ENCODE measurements at places on chromosomes 7 and 10. TPM values are rescaled to one million over a fixed set of nuclear protein-coding genes. Genes with fewer than 3 reads are reported as not detected.

The LBX1 gene
- total RNA-seq: 1.0 TPM

The STEAP1 gene
- 3.3 TPM for total RNA-seq

The CAMK2B gene
- 2.4 TPM for total RNA-seq

The FBXL13 gene
- total RNA-seq: 2.1 TPM

The AGBL3 gene
- 5.5 TPM for total RNA-seq

The ZPBP gene
- not detected for total RNA-seq

The HHEX gene
- total RNA-seq: not detected

- peaks cover 75% of the 10 kb centered on the region for H3K27me3 ChIP-seq
- peaks cover 6% of the 10 kb centered on the region for H3K4me1 ChIP-seq
- H3K36me3 ChIP-seq: peaks cover 2% of the 10 kb centered on the region
- no peak within 1 kb of the TSS for H3K27ac ChIP-seq
These were observed at the start of gene ST8SIA6 for GRCh38 chr10:17454161-17455014. TSS of gene ST8SIA6 (minus strand) at chr10:17454595. CDS start at chr10:17454255, 340 bp downstream.

- no peaks in the 10 kb centered on the region for H3K27me3 ChIP-seq
- no peak for DNase-seq
- peak overlapping the region; percentile 0 for H3K4me3 ChIP-seq
- H3K27ac ChIP-seq: peak overlapping the region; percentile 59
These were observed 82.9 kb upstream of the DDC start for GRCh38 chr7:50648076-50648475.

- no peaks in the 10 kb centered on the region for H3K36me3 ChIP-seq
- peaks cover 4% of the 10 kb centered on the region for H3K4me1 ChIP-seq
These were observed 28.0 kb upstream of the KIAA1217 start for GRCh38 chr10:24180891-24181290.

- no peak overlapping the region for H3K4me3 ChIP-seq
- H3K4me1 ChIP-seq: peaks cover 45% of the 10 kb centered on the region
- no peaks in the 10 kb centered on the region for H3K27me3 ChIP-seq
- no peak overlapping the region for H3K27ac ChIP-seq
- DNase-seq: no peak
These were observed 178.0 kb downstream of the JCAD start for GRCh38 chr10:29881336-29881771.

- DNase-seq: peak; percentile 46
- H3K4me1 ChIP-seq: peaks cover 45% of the 10 kb centered on the region
- H3K27ac ChIP-seq: no peak overlapping the region
- no peaks in the 10 kb centered on the region for H3K36me3 ChIP-seq
- peaks cover 5% of the 10 kb centered on the region for H3K27me3 ChIP-seq
These were observed 778 bp upstream of the TRIM8 start for GRCh38 chr10:102643336-102644065.

DNA sequence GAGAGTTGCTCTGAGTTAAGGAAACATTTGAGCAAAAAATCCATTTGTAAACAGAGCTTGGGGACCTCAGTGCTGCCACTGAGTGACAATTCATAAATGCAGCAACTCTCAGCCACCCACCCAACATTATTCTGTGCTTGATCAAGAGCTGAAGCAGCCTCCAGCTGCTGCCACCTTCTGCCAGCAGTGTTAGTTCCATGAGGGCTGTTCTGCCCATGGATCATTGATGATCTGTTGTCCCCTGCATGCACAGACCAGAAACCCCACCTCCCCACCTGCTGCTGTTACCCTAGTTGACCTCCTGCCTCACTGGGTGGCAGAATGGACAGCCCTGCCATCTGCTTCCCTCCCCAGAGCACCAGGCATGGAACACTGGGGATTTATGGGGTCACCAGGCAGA lies 305.4 kb downstream of the KCNMA1 start:
- no peaks in the 10 kb centered on the region for H3K4me1 ChIP-seq
- no peaks in the 10 kb centered on the region for H3K36me3 ChIP-seq
- no peak overlapping the region for H3K4me3 ChIP-seq
- H3K27ac ChIP-seq: no peak overlapping the region
- DNase-seq: no peak

GRCh38 chr7:91771921-91772815 lies 108.3 kb downstream of the MTERF1 start:
- no peak overlapping the region for H3K4me3 ChIP-seq
- no peaks in the 10 kb centered on the region for H3K36me3 ChIP-seq
- H3K27ac ChIP-seq: no peak overlapping the region
- H3K4me1 ChIP-seq: peaks cover 4% of the 10 kb centered on the region
- DNase-seq: no peak

DNA sequence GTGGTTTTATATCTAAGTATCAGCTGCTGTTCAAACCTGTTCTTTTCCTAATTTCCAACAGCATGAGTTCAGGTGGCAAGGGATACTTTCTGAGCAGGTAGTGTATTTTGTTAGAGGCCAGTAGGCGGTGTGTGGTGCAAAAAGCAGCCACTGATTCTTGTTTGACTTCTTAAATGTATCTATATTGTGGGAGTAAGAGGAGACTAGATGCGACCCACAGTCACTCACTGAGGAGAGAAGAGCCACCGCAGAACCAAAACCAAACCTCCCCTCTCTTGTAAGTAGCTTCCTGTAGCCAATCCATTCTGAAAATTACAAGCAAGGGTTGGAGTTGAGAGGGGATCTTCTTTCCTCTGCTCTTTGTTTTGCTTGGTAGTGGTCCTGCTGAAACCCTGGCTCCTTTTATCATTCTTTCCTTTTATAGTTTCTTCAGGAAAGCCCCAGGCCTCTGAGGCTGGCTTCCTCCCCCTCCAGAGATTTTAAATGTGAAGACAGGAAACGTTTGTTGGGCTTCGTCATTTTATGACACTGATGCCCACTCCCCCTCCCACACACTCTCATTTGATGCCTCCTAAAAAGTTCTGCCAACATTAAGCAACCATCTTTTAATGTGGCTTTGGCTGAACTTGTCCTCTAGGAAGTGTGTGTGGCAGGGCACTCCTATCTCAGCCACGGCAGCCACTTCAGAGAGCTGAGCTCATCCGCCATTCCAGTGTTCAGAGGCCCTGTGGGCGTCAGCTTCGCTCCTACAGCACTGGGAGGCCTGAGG lies 566.0 kb downstream of the SUGCT start:
- peaks cover 9% of the 10 kb centered on the region for H3K4me1 ChIP-seq
- no peaks in the 10 kb centered on the region for H3K27me3 ChIP-seq
- no peaks in the 10 kb centered on the region for H3K36me3 ChIP-seq
- no peak overlapping the region for H3K27ac ChIP-seq

DNA sequence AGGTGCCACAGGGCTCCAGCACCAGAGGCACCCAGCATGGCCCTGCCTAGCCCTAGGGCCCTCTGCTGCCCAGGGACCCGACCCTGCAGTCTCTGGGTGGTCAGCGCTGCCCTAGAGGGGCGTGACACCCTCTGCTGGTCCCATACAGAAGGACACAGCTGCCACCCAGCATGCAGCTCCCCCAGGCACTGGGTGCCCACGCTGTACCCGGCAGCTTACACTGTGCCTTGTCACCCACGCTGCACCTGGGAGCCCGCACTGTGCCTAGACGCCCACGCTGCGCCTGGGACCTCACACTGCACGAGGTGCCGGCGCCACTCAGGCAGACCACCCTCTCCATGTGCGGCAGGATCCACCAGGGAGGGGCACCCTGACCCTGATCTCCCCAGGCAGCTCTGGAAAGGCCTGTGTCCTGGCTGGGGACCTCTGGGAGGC lies 55.2 kb downstream of the PWWP2B start:
- no peak for DNase-seq
- peaks cover 3% of the 10 kb centered on the region for H3K27me3 ChIP-seq
- no peak overlapping the region for H3K4me3 ChIP-seq

GRCh38 chr10:72334196-72334824 lies 20.4 kb downstream of the DNAJB12 start:
- peaks cover 73% of the 10 kb centered on the region for H3K4me1 ChIP-seq
- peak; percentile 57 for DNase-seq
- H3K4me3 ChIP-seq: peak overlapping the region; percentile 78
- H3K27ac ChIP-seq: peak overlapping the region; percentile 94

DNA sequence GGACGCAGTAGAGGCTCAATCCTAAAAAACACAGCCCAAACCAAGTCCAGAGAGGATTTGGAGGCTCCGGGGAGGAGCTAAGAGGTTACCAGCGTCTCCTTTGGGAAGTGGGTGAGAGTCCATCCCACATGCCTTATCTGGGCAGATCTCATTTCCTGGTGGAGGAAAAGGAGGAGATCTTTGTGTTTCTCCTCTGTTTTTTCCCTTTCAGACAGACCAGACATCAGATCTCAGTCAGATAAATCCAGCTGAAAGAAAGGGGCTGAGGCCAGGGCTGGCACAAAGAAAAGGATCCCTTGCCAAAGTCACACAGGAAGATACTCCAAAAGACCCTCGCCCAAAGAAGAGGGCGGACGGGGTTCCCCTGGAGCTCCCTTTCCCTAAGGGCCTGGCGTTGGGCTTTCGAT lies 58.3 kb upstream of the COMTD1 start:
- no peak for DNase-seq
- H3K4me3 ChIP-seq: peak overlapping the region; percentile 86
- H3K27ac ChIP-seq: no peak overlapping the region
- H3K36me3 ChIP-seq: no peaks in the 10 kb centered on the region
- no peaks in the 10 kb centered on the region for H3K27me3 ChIP-seq

GRCh38 chr7:477626-478220 lies 41.9 kb downstream of the PDGFA start:
- peak overlapping the region; percentile 35 for H3K27ac ChIP-seq
- H3K27me3 ChIP-seq: peaks cover 8% of the 10 kb centered on the region

- peaks cover 95% of the 10 kb centered on the region for H3K27me3 ChIP-seq
- DNase-seq: no peak
- H3K27ac ChIP-seq: no peak overlapping the region
- H3K4me1 ChIP-seq: no peaks in the 10 kb centered on the region
- peaks cover 4% of the 10 kb centered on the region for H3K36me3 ChIP-seq
These were observed 2.2 kb upstream of the FOXI2 start for GRCh38 chr10:127734753-127735152.

- H3K4me1 ChIP-seq: peaks cover 13% of the 10 kb centered on the region
- peaks cover 5% of the 10 kb centered on the region for H3K36me3 ChIP-seq
- H3K4me3 ChIP-seq: no peak overlapping the region
- DNase-seq: no peak
These were observed 209.6 kb downstream of the PTPRN2 start for GRCh38 chr7:158377800-158378623.

DNA sequence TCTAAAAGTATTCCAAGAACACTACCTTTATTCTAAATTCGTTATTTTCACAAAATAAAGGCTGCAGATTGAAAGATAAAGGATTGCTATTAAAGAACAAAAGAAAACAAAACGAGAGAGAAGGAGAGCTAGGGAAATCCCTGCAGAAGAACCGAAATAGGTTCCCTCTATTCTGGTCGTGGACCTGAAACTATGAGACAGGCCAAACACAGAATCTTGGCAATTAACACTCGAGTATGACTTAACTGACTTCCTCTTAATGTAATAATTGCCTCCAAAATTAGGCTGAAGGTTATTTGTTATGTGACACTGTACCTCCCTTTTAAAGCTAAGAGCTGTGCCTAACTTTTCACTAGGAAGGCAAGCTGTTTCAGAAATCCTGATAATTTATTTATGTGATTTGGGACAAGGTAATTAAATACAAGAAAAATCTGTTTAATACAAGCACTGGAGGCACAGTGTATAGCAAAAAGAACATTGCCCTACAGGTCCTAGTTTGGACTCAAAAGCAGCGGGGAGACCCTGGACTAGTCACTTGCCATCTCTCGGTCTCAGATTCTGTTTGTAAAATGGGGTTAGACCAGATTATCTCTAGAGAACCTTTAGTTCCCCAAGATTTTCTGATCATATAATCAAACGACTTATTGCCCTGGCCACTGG lies 11.6 kb downstream of the NAMPT start:
- H3K36me3 ChIP-seq: peaks cover 10% of the 10 kb centered on the region
- DNase-seq: no peak
- no peaks in the 10 kb centered on the region for H3K4me1 ChIP-seq
- H3K4me3 ChIP-seq: no peak overlapping the region
- H3K27ac ChIP-seq: no peak overlapping the region

DNA sequence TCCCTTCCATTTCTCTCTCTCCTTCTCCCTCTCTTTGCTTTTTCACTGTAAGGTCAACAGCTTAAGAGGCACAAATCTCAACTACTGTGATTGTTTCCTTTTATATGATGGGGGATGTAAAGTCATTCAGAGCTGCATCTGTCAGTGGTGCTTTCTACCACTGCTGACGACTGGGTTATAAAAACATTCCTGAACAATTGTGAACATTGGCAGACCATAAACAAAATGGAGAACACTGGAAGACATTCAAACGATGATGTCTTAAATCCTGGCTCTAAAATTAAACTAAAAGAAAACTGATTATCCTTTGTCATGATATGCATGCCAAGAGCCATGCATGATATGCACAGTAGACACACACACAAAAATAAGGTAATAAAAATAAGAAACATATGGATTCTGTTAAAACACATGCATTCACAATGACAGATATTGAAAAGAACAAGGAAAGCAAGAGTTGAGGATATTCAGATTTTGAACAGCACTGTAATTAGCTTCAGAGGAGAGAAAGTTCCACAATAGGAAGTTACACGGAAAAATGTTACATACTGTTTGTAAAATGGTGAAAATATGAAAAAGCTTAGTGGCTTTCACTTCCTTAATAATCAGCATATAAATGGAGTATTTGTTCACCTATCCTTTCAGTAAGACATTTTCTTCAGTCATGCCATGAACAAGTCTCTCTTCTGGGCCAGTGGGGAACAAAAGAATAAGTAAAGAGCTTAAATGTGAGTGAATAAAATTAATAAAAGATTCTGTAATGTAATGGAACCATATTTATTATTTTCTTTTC lies 89.2 kb downstream of the RNLS start:
- no peak for DNase-seq
- no peaks in the 10 kb centered on the region for H3K27me3 ChIP-seq
- no peak overlapping the region for H3K4me3 ChIP-seq
- peaks cover 10% of the 10 kb centered on the region for H3K4me1 ChIP-seq

- no peak overlapping the region for H3K4me3 ChIP-seq
- no peaks in the 10 kb centered on the region for H3K36me3 ChIP-seq
- H3K4me1 ChIP-seq: no peaks in the 10 kb centered on the region
- DNase-seq: no peak
- H3K27me3 ChIP-seq: no peaks in the 10 kb centered on the region
These were observed 80.8 kb downstream of the TMEM106B start for GRCh38 chr7:12291870-12292269.

- H3K4me1 ChIP-seq: peaks cover 9% of the 10 kb centered on the region
- H3K4me3 ChIP-seq: no peak overlapping the region
- H3K36me3 ChIP-seq: no peaks in the 10 kb centered on the region
These were observed 602.9 kb upstream of the GHITM start for GRCh38 chr10:83536426-83536825.

DNA sequence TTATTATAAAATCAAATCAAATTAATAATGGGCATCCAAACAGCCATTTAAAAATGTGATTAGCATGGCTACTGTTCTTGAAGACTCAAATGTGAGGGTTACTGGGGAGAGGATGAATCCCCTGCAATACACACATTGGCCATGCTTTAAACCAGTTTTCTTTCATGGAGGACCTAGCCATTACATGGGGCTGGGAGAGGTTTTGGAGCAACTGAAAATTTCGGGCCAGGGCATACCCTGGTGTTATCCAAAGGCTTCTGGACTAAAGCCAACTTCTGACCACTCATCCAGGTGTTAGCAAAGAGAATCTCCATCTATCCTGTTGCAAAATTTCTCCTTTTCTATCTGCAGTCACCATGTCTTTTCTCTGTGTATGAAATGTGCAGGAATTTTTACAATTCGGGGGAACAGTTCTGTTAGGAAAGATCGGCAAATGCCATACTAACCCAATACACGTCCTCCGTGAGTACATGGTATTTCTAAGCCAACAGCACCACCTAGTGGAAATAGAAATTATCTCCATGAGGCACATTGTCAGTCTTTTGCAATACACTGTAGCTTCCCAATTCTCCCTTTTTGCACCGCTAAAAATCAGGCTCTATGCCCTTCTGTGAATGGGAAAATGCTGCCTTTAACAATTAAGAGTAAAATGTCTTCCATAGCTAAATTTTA lies 47.0 kb upstream of the ZNF107 start:
- DNase-seq: peak; percentile 1
- H3K4me1 ChIP-seq: no peaks in the 10 kb centered on the region
- no peak overlapping the region for H3K4me3 ChIP-seq
- peaks cover 17% of the 10 kb centered on the region for H3K36me3 ChIP-seq
- no peak overlapping the region for H3K27ac ChIP-seq

Measured in neural crest cell (in vitro differentiated cells).